ENCODE measurements at places on chromosomes 12 and 14.
A peak's percentile ranks its signal among the peaks of the same experiment; 100 is the strongest.

DNA sequence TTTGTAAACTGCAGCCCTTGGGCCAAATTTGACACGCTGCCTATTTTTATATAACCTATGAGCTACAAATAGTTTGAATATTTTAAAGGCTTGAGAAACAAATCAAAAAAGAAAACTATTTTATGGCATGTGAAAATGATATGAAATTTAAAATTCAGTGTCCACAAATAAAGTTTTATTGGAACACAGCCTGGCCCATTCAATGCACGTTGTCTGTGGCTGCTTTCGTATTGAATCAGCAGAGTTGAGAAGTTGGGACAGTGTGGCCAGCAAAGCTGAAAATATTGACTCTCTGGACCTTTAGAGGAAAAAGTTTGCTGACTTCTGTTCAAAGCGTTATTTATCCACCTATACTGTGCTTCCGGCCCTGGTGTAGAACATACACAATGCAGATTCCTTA, 654.2 kb downstream of the MED13L start:
- DNase-seq, result no peak

- DNase-seq, result no peak
These were observed 21.3 kb downstream of the MOK start for GRCh38 chr14:102283631-102284129.

DNA sequence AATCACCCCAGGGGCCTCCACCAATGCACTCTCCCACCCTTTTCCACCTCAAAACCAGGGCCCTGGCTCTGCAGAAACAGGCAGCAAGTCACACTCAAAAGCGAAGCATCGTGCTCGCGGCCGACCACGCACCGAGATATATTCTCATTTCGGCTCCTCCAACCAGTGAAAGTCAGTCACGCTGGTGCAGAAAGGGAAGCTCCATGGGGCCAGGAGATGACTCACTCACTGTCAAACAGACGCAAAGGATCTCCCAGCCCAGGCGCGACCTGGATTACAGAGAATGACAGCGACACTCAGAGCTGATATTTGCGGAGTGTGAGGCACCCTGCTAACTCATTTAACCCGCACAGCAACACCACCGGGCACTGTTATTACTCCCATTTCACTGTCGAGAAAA, 173.6 kb downstream of the CALM1 start:
- DNase-seq, result no peak

- DNase-seq, result no peak
These were observed 397.5 kb upstream of the GARIN6 start for GRCh38 chr12:99250091-99250490.

GRCh38 chr12:89882050-89882449, 173.4 kb upstream of the ATP2B1 start:
- peak; percentile 52 for DNase-seq

GRCh38 chr12:42946871-42947381, 357.4 kb upstream of the PRICKLE1 start:
- no peak for DNase-seq

DNA sequence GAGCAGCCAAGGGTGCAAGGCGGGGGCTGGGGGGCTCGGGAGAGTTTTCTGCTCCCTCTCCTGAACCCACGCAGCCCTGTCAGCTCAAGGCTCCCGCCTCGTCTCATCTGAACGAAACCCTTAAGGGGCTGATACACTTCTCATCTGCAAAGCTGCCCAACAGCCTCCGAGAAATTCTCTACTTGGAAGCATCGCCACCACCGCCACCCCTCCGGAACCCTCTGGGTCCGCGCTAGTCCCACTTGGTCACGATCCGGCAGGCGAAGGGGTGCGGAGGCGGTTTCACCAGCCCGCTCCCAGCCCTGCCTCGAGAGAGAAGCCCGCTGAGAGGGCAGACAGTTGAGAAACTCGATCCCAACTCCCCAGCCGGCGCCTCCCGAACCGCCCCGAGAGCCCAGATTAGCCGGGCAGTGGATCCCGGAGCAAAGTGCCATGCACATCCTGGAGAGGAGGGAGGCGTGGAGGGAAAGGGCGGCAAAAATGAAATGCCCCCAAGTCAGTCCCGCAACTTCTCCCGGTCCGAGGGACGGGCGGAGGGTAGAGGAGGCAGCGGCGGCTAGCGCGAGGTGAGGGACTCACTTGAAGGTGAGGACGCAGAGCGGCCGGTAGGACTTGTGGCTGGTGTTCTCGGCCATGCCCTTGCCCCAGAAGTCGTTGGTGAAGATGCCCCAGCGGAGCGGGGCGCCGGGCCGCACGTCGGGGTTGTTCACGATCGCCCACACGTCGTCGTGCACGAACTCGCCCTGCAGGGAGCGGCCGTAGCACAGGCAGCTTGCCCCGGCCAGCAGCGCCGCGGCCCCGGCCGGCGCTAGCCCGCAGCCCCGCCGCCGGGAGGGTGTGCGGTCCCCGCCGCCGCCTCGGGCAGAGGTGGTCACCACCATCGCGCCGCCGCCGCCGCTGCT, 620 bp downstream of the TMTC1 start:
- DNase-seq, result no peak

DNA sequence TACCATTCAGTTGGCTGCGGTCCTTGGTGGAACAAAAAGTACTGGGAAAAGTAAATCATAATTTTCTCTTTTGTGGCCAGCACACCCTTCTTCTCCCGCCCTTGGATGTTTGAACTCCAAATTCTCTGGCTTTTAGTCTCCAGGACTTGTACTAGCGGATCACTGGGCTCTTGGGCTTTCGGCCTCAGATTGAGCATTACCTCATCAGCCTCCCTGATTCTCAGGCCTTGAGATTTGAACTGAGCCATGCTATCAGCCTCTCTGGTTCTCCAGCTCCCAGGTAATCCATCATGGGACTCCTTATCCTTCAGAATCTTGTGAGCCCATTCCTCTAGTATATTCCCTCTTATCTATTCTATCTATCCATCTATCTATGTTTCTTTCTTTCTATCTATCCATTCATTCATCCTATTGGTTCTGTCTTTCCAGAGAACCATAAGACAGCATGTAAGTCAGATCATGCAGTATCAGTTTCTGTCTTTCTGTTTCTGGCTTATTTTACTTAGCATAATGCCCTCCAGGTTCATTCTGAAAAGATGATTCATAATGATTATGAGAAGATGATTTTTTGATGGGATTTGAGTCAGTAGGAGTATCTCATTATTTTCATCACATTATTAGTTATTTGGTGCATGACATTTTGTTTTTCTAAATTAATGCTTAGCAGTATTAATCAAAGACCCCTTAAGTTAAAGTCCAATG, 814.9 kb downstream of the LRFN5 start:
- DNase-seq, result no peak

GRCh38 chr12:2902272-2902880, 11.7 kb downstream of the TULP3 start:
- DNase-seq, result no peak

DNA sequence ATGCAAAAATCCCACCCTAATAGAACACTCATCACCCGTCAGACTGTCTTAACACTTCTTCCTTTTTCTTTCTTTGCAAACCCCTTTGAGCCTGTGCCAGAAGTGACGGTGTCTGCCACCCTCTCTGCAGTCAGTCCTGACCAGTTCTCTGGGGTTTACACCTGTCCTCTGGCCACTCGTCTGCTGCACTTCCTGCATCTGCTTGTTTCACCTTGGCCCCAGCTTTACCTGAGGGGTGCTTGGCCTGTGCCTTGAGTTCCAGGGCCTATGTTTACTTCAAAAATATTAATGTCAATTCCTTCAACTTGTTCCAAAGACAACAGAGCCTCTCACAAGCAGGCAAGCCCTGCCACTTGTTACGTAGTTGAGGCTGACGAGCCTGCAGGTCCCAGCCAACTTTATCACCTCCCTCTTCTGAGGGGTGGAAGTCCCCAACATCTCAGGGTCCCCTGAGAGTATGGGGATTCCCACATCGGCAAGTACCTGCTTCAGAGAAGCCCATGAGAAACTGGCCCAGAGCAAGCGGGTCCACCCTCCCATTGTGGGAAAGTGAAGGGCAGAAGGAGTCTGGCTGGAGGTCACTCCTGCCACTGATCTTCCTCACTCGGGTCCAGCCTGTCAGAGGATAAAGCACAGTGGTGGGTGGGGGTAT, 205.4 kb downstream of the DAD1 start:
- peak; percentile 31 for DNase-seq

- DNase-seq, result no peak
These were observed 263.0 kb upstream of the E2F7 start for GRCh38 chr12:77328326-77328725.

DNA sequence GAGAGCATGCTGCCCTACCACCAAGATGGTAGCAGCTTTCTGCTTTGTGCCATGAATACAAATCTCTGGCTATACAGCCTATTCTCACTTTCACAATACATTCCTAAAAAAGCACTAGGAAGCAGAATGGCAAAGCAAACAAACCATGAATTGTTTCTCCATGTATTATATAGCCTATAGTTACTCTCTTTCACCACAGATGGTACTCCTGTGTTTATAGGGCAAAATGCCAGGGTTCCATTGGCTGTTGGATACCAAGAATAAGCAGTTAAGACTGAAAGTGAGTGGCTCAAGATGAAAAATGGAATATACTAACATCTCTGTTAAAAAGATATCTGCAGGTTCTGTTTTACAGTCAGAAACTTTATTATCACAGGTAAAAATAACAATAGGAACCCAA, 11.1 kb downstream of the ARF3 start:
- no peak for DNase-seq

DNA sequence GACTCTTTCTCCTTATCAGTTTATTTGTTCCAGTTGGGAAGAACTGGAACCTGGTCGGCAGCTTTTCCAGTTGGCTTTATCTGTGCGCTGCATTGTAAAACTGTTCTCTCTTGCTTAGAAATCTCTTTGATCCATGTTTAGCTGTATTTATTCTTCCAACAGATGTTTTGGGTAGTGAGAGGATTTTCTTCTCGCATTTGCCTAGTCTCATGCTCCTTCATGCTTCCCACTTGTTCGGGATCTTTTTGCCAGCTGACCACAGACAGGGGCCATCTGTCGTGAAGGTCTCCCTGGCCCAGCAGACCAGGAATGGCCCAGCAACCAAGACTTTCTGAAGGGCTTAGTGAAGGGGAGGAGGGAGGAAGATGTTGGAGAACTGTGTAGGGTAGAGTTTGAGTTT, 21.6 kb downstream of the NTF3 start:
- DNase-seq, result no peak

- peak; percentile 87 for DNase-seq
These were observed 50.5 kb downstream of the IRF2BPL start for GRCh38 chr14:76977793-76978720.

GRCh38 chr12:25034676-25035075, 85.8 kb upstream of the BCAT1 start:
- no peak for DNase-seq

DNA sequence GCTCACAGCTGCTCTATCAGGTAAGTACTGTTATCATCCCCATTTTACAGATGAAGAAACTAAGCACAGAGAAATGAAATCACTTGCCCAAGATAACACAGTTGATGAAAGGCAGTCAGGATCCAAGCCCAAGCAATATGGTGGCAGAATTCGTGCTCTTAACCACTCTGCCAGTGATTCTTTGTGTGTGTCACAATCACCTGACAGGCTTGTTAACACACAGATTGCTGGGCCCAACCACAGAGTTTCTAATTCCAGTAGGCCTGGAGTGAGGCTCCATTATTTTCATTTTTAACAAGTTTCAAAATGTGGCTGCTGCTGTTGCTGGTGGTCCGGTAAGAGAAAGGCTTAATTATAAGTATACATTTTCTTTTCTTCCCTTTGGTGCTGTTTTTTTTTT, 134.2 kb downstream of the TGFB3 start:
- no peak for DNase-seq

DNA sequence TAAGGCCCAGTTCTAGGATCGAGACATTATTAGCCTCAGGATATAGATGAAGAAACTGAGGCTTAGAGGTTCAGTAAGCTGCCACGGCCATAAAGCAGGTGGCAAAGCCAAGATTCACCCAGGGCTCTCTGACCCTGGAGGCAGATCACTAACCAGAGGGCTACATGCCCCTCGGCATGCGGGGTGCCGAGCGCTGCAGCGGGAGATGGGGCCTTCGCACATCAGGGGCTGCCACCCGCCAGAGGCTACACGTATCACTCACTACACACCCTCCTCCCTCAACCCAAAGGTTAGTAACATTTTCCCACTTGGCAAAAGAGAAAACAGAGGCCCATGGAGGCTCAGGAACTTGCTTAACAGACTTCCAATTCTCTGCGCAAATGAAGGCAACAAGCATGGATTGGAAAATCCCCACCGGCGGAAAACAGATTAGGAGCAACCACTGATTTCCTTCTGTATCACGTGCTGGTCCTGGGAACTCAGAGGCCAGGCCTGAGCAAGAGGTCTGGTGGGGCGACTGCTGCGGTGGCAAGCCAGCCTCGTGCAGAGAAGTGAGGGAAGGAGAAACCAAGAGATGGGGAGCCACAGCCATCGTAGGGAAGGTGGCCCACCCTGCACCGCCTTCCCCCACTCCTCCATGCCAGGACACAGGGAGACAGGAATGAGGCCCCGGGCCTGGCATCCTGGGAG, 6.0 kb downstream of the CCDC85C start:
- DNase-seq, result no peak

- no peak for DNase-seq
These were observed 263.9 kb downstream of the LRIG3 start for GRCh38 chr12:58656254-58657009.

DNA sequence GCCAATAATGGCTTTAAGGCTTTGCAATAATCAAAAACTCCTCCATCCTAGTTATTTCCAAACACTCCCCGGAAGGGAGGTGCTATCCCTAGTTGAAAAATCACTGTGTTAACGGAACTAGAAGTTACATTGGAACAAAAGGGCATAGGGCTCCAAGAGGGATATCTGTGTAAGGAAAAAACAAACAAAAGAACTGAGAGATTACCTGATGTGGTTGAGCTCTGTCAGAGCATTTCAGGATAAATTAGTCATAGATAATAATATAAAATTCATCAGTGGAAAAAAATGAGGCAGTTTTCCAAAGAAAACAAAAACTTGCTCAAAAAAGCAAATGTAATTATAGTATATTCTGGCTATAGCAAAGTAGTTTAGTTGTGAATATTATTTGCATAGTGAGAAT, 27.4 kb upstream of the PAPLN start:
- DNase-seq, result no peak

DNA sequence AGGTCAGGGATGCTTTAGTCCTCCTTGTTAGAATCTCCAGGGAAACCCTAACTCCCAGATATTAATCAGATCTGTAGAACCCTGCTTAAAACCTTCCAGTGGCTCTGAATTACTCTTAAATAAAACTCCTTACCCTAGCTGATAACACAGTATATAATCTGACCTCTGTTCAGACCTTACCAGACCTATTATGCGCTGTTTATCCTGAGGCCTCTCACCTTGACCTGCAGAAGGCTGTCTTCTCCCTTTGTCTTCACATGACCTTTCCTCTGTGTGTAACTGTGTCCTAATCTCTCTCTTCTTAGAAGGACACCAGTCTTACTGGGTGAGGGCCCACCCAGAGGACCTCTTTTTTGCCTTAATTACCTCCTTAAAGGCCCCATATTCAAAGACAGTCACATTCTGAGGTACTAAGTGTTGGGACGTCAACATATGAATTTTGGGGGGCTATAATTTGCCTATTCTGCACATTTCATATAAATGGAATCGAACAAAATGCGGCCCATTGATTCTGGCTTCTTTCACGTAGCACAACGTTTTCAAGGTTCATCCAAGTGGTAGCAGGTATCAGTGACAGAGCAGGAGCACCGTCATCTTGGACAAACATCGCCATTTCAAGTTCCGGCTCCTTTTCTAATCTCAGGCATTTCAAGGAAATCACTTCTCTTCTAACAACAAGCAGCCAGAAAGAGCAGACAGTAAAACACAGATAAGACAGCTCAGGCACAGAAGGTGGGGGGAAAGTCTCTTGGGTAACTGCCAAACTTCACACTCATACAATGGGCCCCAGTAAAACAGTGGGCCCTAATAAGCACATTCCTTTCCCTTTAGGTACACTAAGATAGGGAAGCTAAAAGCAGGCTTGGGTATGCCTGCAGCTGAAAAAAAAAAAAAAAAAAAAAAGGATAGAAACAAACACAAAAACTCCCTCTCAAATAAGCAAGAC, 200.2 kb upstream of the NUDT4 start:
- DNase-seq, result no peak
